Activated CD4-positive, CD25-positive, alpha-beta regulatory T cell (primary cell): ENCODE measurements at places on chromosomes 13 and 19.

GRCh38 chr13:82341116-82341515 is 1541.2 kb downstream of the SLITRK1 start:
- no peak for DNase-seq

- no peak for DNase-seq
These were observed 37.5 kb upstream of the POU2F2 start for GRCh38 chr19:42169486-42170413.

DNA sequence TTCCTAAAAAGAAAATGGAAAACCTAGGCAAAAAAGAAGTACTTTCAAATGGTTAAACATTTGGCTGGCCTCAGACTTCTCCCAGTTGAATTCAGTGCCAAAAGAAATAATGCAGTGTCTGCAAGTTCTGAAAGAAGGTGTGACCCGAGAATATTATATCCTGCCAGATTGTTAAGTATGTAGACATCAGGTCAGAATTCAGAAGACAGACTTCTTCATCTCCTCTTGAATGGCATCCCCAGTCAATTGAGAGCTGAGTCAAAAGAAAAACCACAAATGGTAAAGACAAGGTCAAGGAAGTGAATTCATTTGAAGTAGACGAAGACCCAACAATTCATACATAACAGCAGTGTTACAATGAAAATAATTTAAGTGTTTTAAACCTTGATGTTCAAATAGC is 194.5 kb downstream of the NBEA start:
- DNase-seq: no peak

- DNase-seq: no peak
These were observed 48.1 kb downstream of the ZC3H13 start for GRCh38 chr13:46004491-46004890.

- DNase-seq: no peak
These were observed 8.7 kb downstream of the PIK3R2 start for GRCh38 chr19:18161636-18162002.

DNA sequence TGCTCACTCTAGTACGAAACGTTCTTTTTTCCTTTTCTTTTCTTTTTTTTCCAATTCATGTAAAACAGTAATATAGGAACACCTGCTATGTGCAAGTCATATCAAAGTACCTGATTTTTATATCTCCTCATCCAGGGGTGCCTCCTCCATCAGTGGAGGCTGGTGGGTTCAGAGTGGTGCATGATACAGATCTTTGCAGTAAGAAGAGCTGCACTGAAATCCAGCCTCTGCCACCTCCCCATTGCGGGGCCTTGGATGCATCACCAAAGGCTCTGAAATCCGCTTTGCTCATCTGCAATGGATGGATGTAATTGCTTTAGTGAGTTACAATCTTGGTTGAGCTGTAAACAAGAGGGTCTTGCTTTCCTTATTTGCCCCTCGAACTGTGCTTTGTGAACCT is 38.3 kb downstream of the GPR12 start:
- DNase-seq: no peak

DNA sequence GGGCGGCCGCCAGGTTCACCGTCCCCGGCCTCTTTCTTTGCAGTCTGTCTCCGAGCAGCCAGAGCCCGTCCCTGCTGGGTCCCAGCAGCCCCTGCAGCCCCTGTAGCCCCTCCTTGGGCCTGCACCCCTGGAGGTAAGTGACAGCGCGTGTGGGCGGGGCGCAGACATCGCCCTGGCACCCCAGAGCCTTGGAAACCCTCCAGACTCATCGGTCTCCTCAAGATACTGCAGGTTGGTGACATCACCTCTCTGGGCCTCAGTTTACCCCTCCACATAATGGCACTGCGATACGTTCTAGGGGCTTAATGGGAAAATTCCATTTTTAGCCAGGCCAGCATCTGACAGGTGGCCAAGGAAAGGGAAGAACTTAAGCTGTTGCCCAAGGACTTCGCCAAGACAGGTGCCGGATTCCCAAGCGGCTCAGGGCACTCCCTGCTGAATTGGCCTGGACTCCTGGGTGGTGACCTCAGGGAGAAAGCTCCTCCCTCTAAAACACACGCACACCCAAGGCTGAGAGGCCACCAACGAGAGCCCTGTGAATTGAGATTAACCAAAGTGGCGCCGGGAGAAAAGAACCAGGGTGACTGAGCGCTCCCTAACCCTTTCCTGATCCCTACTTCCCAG is 13.1 kb downstream of the MAST3 start:
- no peak for DNase-seq

GRCh38 chr13:21316376-21316775 is 139.9 kb downstream of the MRPL57 start:
- DNase-seq: no peak

GRCh38 chr13:113782472-113782871 is 23.4 kb downstream of the TMEM255B start:
- no peak for DNase-seq
